Stimulated activated CD4-positive, alpha-beta T cell treated with anti-CD3 and anti-CD28 coated beads, Interleukin-12 subunit alpha, Interleukin-12 subunit beta, amount 100 ng/mL, for 48 hours (primary cell): ENCODE measurements at places on chromosomes 5 and 9.

GRCh38 chr5:145830594-145830993, 4.5 kb downstream of the PRELID2 start:
- no peak for DNase-seq

DNA sequence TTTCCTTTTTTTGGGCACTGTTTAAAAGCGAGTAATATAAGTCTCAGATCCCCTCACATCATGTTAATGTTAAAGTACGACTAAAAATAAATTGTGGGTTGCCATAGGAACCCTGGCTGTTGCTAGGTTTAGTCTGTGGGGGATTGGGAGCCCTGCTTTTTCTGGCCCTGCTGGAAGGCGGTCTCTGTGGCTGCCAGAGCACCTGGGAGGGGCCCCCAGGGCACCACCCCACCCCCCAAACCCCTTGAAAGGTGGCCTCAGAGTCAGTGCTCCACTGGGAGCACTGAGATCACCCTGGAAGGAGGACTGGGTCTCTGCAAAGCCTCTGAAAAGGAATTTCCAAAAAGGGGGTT, 66.2 kb upstream of the NEURL1B start:
- no peak for DNase-seq

- DNase-seq, result no peak
Observed at GRCh38 chr5:14869233-14869632, 2.3 kb downstream of the ANKH start.

DNA sequence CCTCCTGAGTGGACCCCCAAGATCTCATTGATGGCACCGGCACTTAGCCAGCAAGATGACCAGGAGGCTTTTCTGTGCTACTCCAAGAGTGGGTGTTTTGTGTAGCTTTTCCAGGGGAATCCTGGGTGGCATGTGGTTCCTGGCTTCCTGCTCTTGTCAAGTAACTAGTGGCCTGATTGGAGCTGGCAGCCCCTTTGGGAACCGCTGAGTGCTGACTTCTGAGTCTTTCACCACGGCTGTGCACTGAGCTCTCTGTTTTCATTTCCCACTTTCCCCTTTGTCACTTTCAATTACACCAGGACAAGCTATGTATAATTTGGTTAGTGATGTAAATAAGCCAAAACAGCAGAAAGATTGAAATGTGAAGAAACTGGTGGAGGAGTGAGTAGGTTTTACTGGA, 255.4 kb downstream of the GOLPH3 start:
- no peak for DNase-seq

DNA sequence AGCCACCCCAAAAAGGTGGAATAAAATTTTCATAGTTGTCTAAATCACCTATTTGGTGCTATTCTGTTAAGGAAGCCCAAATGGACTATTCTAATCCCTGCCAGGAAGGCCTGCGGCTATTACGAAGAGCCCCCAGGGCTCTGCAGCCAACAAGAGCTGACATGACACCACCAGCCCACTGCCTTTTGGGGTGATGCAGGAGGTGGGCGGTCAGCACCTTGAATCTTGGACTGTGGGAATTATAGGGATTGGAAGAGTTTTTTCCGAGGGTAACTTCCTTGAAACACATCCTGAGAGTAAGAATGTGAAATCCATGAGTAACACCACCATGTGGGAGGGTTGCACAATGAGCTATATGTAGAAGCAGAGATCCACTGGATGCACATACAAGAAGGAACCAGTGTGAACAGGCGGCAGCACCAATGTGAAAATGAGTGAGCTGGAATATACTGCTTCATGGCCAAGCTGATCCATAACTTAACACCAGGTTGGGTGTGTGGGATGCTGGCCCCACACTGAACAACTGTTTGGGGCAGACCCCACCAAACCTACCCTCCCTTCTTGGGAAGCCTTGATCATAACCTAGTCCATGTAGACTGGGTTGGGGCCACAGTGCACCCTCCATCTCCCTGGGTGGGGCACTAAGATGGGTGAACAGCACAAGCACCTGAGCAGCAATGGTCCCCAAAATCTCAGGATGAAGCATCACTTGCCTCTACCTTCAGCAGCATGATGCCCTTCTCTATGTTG, 239.0 kb downstream of the FSTL4 start:
- DNase-seq, result no peak

- DNase-seq, result no peak
Observed at GRCh38 chr5:86757824-86758223, 140.1 kb downstream of the COX7C start.

- DNase-seq, result no peak
Observed at GRCh38 chr5:169875091-169875728, 105.1 kb downstream of the INSYN2B start.

DNA sequence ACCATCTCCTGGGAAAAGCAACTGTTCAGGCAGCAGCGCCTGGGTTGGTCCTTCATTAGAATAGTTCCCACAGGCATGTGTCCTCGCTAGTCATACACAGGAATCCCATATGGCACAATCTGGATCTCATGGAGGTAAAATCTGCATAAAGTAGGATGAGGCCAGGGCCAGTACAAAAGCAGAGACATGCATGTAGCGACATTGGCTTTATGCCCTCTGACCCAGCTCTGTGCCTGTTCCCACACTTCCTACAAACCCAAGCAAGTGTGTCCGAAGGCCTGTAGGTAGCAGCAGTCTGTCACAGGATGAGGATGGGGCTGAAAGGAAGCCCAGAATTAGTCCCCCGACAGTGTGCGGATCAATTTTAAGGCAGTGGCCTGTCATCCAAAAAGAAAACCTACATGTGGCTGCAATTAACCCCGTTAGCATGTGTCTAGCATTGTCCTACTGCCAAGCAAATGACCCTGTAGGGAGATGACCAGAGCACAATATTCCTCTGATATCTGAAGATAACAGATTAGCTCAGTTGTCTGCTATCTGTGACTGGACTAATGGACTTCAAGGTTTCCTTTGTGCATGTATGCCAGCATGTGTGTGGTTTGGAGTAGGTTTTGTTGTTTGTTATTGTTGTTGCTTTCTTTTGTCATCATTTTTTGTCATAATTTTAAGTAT, 178.8 kb downstream of the TMEM161B start:
- no peak for DNase-seq

DNA sequence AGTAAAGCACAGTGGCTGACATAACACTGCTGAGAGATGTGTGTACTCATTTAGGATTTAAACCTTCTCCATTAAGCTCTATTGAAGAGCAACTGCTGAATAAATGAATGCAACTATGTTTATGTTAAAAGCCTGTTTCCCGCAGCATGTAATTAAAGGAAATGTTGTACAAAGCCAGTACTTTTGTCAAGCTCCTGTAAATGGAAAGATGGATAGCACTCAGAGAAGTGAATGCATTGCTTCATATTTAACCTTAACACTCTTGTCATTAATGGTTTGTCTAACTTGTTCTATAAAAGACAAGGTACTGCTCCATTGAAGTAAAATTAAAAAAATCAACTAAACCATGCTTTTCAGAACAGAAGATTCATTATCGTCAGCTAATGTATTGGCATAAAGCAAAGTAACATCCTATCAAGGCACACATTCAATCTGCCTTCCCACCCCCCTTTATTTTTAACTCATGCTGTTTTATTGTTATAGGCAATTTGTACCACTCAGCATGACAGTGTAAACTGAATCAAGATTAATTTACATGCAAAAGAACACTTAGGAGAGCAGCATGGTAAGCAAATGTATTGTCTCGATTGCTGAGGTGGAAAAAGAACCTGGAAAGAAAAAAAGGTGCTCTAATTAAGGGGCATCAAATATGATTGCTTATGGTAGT, 240.9 kb upstream of the TBCA start:
- no peak for DNase-seq

DNA sequence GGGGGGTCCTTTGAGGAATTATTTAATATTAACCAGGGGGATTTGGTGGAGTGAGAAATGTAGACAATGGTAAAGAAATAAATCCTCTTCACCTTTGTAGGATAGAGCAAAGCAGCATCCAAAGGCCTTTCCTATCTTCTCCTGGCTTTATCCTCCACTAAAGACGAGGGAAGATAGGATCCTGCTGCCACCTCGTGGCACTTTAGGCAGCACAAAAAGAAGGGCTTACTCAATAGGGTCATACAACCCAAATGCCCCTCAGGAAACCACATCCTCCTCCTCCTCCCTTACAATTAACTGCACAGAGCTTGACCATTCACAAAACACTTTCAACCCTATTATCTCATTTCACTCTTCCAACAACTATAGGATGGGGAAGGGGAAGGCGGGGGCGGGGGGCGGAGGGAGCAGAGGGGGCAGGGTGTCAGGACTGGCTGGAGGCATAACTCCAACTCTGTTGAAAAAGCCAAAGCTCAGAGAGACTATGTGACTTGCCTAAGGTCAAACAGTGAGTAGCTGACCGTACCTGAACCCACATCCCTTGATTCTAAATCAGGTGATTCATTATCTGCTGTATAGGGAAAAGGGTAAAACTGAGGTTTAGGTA, 45.4 kb upstream of the MYOT start:
- no peak for DNase-seq

- DNase-seq, result no peak
Observed at GRCh38 chr5:144427866-144428265, 257.2 kb downstream of the KCTD16 start.

DNA sequence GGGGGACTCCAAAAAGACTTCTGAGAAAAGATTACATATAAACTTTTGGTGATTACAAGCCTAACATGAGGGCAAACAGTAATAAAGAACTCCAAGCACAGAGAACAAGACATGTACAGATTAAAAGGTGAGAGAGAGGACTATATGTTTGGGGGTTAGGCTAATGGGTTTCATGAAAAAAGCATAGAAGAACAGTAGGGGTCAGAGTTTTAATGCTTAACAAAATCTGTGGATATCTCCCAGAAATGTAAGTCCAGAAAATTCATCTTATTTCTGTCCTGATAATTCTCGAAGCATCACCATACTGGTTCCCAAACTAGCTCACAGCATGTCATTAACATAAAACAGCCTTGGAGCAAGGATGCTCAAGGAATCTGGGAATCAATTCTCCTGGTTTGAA, 137.2 kb downstream of the ARRDC3 start:
- no peak for DNase-seq

DNA sequence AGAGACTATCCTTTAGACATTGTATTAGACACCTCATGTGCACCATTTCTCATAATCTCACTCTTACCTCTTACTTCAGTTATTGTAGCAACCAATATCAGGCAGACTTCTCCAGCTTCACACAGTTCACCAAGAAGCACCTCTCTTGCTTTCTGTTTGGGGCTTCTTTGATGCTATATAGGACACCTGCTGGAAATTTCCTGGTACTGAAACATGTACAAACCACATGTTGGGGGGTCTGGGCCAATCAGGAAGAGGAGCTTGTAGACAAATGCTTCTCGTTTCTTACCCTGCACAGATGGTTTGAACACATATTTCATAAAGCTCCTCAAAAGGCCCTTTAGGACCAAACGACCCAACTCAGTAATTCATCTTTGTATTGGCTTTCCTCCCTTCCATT, 212.1 kb downstream of the IZUMO3 start:
- DNase-seq, result no peak

- no peak for DNase-seq
Observed at GRCh38 chr9:134766587-134766986, 114.0 kb upstream of the FCN2 start.
